ENCODE measurements at places on chromosomes 12 and 14. TPM values are rescaled to one million over a fixed set of nuclear protein-coding genes. Genes with fewer than 3 reads are reported as not detected.

- H3K27ac ChIP-seq = no peak overlapping the region
- no peak for DNase-seq
- no peaks in the 10 kb centered on the region for H3K36me3 ChIP-seq
- no peak overlapping the region for H3K4me3 ChIP-seq
Observed at GRCh38 chr14:57574617-57575288, 81.1 kb upstream of the CCDC198 start.

PGF gene
- total RNA-seq = 16.2 TPM

STAC3 gene
- total RNA-seq = 20.9 TPM

KRT84 gene
- not detected for total RNA-seq

GRCh38 chr12:51661199-51661598 lies 70.2 kb downstream of the SCN8A start:
- no peaks in the 10 kb centered on the region for H3K4me1 ChIP-seq
- no peak overlapping the region for H3K27ac ChIP-seq
- no peak for DNase-seq
- no peaks in the 10 kb centered on the region for H3K27me3 ChIP-seq
- H3K36me3 ChIP-seq = no peaks in the 10 kb centered on the region
- H3K4me3 ChIP-seq = no peak overlapping the region

DNA sequence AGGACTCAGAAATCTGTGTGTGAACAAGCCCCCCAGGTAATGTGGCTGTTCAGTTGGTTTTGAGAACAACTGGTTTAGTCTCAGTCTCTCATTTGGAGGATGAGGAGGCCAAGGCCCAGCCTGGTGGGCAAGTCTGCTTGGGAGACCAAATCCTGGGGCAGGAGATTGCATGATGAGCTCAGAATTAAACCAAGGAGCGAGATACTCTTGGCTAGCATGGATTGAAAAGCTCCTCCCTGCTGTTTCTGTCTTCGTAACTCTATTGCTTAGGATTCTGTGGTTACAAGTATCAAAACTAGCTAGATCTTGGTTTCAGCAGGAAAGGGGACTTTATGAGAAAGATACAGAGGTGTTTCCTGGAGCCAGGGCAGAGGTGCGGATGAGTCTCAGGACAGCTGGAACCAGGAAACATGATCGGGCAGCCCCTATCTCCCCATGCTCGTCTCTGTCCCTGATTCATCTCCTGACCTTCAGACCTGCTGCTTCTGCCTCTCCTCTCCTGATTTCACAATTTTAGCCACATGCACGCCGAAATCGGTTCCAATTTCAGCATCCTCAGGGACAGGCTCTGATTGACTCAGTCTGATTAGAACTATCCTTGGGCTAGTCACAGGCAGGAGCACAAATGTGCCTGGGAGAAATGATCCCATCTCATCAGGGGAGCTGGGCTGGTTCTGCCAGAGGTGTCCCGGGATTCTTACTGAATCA lies 40.2 kb upstream of the RIN3 start:
- H3K27me3 ChIP-seq = no peaks in the 10 kb centered on the region
- H3K27ac ChIP-seq = no peak overlapping the region
- DNase-seq = no peak
- no peak overlapping the region for H3K4me3 ChIP-seq

MBD6 gene
- 92.1 TPM for total RNA-seq

DNA sequence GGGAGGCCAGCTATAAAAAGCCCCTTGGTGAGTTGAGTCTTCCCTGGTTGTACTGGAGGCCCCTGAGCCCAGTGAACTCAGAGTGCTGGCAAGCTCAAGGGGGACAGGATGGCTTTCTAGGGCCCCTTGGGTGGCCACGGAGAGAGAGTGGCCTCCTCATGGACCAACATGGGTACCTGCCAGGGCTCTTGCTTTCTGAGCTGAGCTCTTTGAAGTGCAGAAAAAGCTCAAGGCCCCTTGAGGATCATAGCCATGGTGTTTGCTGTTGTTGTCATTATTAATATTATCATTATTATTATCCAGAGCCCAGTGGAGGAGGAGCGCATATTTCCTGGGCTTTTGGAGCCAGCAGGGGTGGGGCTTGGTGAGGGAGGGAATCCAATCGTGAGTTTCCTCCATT lies 6.7 kb downstream of the RNFT2 start:
- H3K36me3 ChIP-seq = no peaks in the 10 kb centered on the region
- H3K27ac ChIP-seq = no peak overlapping the region
- no peak for DNase-seq
- no peaks in the 10 kb centered on the region for H3K27me3 ChIP-seq
- H3K4me3 ChIP-seq = no peak overlapping the region

SLC2A13 gene
- 13.7 TPM for total RNA-seq

SIVA1 gene
- total RNA-seq = 514 TPM

LMNTD1 gene
- not detected for total RNA-seq

DNA sequence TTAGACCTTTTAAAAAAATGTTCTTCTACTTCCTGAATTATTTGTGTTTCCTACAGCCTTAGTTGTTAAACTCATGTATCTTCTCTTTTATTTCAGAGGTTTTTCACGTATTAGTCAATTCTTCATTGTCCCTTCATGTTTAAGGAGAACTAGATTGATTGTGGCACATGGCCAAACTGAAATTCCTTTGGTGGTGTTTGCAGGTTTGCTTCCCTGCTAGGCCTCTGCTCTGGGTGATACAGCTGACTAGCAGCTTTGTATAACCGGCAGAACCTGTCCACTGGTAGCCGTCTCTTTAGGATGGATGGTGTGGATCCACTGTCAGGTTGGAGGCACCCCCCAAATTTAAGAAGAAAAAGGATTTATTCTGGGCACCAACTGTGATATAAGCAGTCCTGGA lies 262.1 kb downstream of the FBXL14 start:
- H3K4me1 ChIP-seq = no peaks in the 10 kb centered on the region
- no peak overlapping the region for H3K4me3 ChIP-seq
- H3K27ac ChIP-seq = no peak overlapping the region
- no peaks in the 10 kb centered on the region for H3K36me3 ChIP-seq
- peak; percentile 62 for DNase-seq

ANKRD33 gene
- not detected for total RNA-seq

DNA sequence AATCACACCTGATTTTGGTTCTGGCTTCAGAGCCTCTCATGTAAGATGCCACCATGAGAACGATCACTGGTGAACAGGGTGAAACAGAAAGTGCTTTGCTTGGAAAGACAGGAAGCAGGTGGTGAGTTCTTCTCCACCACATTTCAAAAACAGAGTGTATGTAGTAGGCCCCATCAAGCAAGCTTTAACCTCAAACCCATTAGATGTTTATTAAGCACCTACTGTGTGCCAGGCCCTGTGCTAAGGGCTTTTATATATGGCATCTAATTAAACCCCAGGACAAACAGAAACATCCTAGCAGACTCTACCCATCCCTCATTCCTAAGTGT lies 47.8 kb upstream of the MED13L start:
- H3K27ac ChIP-seq = no peak overlapping the region
